ENCODE measurements at places on chromosomes 1 and 21.

GRCh38 chr1:229553621-229554130, 4.8 kb downstream of the ABCB10 start:
- DNase-seq = no peak

GRCh38 chr1:59075021-59075420, 221.9 kb upstream of the FGGY start:
- DNase-seq = no peak

DNA sequence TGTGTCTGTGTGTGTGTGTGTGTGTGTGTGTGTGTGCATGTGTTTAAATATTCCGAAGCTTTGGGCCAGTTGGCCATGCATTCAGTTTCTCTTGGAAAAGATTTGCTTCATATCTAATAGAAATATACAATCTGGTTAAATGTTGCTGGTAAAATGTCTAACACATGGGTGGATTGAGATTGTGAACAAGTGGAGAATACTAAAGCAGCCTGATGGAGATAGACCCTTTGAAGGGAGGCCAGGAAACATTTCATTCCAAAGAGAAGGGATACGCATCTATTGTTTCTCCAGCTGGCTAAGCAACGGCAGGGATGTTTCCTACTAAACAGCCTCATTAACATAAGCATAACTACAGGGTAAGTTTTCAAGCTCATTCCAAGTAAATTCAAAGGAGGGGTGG, 257.5 kb upstream of the PTBP2 start:
- no peak for DNase-seq

GRCh38 chr1:116880917-116881316, 28.8 kb upstream of the PTGFRN start:
- no peak for DNase-seq

- DNase-seq = no peak
Observed at GRCh38 chr1:22176258-22176657, 33.4 kb upstream of the WNT4 start.

GRCh38 chr1:202954057-202954745, 3.9 kb downstream of the ADIPOR1 start:
- no peak for DNase-seq

- DNase-seq = no peak
Observed at GRCh38 chr1:191963286-191963685, 195.0 kb upstream of the RGS18 start.

- DNase-seq = no peak
Observed at GRCh38 chr1:955474-955873, 3.6 kb downstream of the NOC2L start.

DNA sequence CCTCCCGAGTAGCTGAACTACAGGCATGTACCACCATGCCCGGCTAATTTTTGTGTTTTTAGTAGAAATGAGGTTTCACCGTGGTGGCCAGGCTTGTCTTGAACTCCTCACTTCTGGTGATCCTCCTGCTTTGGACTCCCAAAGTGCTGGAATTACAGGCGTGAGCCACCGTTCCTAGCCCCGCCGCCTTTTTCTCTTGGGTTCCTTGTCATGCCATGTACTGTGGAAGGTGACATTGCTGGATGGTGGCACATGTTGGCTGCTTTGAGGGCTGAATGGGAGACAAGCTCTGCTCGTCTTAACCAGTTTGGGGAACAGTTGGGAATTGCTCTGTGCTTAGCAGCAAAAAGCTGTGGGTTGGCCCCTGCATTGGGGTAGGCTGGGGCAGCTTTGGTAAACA, 22.7 kb downstream of the ACTL8 start:
- DNase-seq = no peak

DNA sequence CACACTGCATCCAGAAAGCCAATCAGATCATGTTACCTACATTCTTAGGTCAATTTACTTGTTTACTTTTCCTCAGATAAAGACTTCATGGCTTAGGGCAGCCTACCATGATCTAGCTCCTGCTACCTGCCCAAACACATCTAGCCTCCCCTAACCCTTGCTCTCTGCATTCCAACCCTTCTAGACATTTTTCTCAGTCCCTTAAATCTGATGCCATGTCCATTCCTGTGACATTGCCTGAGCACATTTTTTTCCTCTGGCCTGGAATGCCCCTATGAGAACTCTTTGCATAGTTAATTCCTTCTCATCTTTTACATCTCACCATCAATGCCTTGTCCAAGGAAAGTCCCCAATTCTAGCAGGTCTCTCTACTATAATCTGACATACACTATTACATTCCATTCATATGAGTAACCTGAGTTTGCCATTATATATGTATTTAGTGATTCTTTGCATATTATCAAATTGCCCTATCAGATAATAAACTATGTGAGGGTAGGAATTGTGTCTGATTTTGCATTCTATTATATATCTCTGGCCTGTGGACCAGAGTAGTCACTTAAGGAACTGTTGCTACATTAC, 166.9 kb downstream of the COL11A1 start:
- DNase-seq = no peak

DNA sequence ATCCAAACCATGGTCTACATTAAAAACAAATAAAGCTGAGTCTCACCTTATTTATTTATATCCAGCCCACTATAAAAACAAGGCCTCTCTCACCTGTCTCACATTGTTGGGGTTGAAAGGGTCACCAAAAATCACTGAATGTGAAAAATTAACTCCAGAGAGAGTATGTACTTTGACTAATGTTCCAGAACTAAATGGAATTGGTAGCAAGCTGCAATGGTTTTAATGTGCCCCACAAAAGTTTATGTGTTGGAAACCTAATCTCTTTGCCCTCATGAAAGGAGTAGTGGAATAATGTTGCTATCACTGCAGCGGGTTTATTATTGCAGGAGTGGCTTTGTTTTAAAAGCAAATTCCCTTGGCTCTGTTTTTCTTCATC, 230.3 kb downstream of the LTN1 start:
- DNase-seq = no peak

DNA sequence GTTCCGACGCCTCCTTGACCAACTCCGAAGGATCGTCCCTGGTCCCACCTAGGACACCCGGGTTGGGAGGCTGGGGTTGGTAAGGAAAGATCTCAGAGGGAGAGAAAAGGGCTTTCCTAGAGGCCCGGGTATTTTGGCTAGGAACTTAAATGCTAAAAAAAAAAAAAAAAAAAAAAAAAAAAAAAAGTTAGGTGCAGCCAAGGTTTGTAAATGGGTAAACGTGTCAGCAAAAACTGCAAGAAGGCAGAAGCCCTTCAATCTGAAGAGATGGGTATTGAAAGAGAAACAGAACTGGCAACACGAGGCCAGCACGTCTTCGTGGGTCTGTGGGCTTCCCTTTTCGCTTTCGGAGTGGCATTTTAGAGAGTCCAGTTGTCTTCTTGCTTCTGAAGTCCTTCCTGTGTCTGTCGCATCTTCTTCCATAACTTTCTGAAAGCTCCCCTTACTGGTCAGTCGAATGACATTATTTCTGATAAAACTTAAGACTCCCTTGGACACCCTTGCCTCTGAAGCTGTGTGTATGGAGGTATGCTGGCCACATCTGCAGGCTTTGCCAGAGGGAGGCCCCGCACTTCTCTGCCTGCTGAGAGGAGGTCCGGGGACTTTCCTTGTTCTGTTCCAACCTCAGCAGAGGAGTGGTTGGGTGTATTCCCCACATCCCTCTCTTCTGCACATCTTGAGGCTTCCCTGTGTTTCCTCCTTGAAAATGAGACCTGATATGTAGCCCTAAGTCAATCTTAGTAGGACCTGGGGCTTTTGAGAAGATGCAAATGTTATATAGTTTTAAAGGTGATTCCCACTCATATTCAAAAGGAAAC, 745 bp downstream of the RCSD1 start:
- no peak for DNase-seq

DNA sequence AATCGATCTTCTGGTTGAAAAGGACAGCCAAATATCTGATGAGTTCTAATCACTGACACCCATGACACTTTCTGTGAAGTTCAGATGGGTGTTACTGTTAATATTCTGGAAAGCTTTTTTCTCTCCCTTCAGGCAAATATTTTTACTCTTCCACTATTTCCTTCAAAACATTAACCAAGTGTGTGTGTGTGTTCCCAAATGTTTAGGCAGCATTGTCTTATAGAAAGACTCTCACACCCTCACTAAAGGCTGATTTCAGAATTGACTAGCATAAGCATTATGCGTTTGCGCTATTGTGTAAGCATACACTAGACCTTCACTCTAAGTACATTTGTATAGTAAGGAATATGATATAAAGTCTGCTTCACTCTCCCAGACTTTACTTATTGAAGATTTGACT, 24.7 kb downstream of the WARS2 start:
- no peak for DNase-seq

GRCh38 chr1:36673202-36673601, 190.5 kb upstream of the CSF3R start:
- DNase-seq = no peak
